ENCODE measurements at places on chromosomes 3 and 15.

DNA sequence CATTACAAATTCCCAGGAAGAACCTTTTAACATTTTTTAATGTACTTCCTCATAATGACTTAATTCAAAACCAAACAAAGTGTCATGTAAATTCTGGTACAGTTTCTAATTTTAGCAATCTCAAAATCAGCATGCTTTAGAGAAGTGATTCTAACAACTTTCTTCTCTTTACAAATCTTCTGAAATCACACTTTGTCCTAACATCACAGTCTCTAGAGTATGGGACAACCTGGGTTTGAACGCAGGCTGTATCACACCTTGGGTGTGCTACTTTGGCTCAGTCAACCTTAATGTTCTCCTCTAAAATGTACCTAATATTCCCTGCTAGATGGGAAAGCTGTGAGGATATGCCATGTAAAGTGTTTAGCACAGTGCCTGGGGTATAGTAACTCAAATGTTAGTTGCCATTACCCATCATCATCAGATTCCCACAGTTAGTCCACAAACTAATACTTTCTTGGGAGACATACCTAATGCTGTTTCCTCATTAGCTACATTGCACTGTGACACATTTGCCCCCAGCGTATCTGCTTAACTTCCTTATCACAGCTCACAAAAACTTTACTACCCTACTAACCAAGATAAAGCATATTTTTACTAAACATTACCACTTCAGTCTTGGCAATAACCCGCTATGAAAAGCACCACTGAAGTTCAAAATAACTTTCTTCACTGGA is 3.1 kb downstream of the TSPAN3 start:
- DNase-seq = no peak

DNA sequence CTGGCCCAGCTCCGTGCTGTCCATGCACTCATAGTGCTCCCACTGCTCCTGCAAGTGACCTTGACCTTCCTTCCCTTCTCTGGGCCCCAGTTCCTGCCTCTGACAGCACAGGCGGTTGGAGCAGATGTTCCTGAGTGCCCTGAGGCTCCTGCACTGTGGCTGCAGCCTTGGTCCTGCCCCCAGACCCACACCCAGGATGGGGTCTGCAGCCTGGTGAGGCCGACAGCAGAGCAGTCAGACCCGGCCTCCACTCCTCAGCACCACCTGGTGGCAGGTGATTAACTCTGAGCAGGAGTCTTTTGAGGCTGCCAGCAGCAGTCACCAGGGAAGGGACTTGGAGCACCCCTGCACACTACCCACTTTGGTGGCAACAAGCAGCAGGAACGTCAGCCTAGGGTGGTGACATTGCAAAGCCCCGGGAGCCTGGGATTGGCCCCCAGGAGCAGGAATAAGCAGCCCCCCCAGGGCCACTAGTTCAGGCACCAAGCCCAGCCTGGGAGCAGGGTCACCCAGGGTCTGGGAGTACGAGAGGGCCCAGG is 64.6 kb downstream of the CYP11A1 start:
- DNase-seq = peak; percentile 87

- no peak for DNase-seq
These were observed 8.5 kb downstream of the SELENOT start for GRCh38 chr3:150611666-150612065.

DNA sequence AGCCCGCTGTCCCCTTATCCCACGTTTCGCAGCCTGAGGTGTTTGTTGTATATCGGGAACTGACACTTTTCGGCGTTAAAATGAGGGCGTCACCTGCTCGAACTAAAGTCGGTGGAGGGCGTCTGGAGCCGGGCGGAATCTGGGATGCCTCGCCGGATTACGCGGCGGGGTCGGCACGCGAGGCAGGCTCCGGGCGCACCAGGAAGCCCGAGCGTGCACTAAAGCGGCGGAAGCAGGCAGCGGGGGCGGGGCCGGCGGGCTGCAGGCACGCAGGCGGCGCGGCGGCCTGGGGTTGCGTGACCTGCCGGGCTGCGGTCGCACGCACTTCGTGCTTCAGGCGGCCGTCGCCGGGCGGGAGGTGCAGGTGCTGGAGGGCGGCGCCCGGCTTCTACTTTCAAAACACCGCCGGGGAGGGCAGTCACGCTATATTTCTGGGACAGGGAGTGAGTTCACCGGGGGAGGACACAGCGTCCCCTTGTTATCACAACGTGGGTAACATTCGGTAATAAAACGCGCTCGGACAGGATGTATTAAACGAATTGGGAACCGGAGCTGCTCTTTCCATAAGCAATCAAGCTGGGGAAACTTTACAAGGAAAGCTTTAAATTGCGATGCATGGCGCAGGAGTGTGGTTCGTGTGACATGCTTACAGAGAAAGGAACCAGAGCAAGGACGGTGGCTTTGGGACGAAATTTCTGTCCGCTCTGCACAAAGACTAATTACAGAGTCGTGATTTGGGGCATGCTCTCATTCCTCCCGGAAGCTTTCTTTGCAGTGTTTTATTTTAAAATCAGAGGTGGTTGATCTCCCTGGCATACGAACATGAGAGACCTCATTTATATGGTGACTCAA is 9.1 kb upstream of the LEKR1 start:
- DNase-seq = peak; percentile 88

DNA sequence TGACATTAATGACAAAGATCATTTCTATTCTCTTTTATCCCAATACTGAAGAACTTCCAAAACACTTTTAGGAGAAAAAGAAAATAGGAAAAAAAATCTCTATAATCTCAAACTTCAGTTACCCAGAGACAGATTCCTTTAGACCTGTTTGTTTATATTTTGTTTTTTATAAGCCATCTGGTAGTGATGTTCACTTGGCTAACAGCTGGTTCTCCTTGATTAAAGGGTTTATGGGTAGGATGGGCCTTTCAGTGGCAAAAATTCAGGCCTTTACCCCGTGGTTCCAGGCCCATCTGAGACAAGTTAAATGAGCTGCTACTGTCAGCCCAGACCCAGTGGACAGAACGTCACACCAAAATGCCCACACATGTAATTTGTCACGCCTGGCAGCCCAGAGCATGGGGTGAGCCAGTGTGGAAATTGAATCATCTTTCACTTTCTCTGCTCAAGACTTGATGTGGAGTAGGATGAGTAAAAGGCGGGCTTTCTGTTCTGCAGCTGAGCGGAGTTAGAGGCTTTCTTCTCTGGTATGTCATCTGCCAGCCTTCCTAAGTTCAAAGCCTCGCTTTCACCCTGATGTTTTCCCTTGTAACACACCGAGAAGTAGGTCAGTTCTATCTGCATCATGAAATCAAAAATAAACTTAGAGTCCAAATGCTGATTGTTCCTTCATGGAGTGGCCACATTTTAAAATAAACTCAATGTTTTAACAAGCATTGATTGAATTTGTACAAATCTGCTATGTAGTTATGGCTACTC is 62.5 kb upstream of the SKOR1 start:
- DNase-seq = no peak

DNA sequence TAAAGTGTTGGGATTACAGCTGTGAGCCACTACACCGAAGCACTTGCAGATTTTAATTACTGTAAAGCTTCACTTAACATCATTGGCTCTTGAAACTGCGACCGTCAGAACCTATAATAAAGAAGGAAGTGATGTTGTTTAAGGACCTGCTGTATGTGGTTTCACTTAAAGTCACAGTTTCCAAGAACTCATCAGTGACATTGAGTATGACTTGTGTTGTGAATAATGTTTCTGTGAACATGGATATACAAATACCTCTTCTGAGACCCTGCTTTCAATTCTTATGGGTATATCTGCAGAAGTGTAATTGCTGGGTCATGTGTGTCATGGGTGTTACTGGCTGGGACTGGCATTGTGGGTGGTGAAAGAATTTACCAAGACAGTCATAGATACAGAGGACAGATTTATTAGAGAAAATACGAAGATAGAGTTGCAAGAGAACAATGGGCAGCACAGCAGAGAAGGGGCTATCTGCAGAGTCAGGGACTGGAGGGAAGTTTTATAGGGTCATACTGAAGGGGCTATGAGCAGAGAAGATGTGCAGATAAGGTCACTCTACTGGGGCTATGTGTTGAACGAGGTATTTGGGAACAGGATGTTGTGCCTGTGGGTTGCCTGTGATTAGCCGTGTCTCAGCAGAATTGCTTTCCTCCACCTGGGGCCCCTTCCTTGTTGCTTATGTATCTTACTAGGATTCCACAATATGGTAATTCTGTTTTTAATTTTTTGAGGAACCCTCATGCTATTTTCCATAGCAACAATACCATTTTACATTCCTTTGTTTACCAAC is 4.5 kb downstream of the NDUFB5 start:
- DNase-seq = no peak

DNA sequence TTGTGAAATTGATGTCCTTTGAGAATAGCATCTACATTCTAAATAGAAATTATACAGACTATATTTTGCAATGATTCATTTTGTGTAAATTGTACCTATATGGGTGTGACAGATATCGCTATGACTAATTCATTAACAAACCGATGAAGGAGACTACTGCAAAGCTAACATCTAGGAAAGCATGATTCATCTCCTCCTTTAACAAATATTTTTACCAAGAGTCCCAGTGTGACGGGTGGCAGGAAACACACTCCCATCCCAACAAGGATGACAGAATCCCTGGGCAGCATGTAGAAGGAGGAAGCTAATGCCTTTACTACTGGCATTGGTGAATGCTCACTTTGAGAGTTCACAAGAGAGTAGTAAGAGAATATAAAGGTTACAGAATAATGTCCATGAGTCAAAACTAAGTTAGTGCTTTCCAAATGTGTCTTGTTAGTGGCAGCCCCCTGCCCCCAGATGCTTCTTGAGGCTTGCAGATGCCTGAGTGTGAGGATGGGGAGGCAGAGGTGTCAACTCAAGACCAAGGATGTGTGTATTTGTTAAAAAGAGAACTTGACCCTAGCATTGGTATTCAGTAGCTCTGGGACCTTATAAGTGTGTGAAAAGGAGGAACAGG is 180.6 kb downstream of the FMN1 start:
- no peak for DNase-seq

DNA sequence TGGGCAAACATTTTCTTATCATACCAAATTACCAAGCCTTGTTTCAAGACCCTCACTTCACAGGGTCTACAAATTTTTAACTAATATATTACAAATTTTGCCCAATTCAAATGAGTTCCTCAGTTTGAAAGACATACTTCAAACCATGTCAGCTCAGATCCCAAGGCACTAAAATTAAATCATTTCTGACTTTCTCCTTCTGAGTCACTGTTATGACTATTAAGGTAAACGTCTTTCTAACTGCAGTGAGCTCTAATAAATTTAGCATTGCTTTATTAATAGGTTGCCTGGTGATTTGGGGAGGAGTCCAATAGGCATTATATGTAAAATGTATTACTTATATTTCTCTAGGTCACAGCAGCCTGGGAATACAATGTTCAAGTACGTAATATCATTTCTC is 158.2 kb upstream of the ARHGEF26 start:
- no peak for DNase-seq

GRCh38 chr3:124385996-124386395 is 344.3 kb upstream of the UMPS start:
- DNase-seq = peak; percentile 40

DNA sequence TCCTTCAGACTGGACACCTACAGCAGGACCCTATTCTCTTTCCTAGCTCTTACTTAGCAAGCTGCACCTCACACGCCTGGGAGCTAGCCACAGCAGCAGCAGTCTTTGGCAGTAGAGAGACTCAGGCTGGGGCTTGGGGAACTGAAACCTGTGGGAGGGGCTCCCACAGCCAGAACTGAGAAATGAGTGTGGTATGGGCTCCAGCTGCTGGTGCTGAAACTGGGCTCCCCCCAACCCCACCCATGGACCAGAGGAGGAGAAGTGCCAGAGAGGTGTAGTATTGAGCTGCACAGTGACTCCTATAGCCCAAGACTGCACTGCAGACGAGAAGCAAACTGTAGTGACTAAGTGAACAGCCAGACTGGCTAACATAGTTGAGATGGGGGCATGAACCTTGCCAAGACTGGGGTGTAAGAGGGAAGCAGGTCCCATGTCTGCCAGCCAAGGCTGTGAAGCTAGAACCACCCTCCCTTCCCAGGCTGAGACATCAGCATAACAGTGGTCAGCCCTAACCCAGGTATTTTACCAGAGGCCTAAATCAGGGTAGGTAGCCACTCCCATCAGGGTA is 62.5 kb downstream of the MYO5A start:
- DNase-seq = peak; percentile 59

DNA sequence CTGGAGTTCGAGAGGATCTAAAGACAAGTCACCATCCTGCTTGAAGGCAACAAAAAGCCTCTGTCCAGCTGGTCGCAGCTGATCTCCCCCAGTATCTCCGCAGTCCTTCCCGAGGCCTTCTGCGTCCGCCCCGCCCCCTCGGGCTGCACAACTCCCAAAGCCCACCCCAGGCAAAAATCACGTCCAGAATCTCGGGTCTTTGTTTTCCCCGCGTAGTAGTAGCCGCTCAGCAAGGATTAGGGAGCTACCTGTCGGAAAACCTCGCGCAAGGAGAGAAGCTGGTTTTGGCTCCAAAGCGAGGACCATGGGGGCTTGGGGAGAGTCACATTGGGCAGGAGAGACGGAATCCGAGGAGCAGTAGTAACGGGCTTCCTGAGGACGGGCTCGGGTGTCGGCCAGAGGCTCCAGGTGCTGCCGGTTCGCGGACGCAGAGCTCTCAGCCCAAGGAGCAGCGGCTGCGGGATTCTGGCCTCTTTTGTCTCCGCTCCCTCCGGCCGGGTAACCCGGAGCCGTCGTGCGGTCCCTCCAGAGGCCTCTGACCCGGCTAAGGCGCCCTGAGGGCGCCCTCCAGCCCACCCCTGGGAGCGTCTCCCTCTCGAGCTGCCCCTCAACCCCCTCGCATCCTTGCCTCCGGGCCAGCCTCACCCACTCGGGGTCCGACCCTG is 401 bp downstream of the ZSCAN29 start:
- DNase-seq = peak; percentile 63

GRCh38 chr3:38005076-38006020 is 14.8 kb downstream of the VILL start:
- DNase-seq = no peak

DNA sequence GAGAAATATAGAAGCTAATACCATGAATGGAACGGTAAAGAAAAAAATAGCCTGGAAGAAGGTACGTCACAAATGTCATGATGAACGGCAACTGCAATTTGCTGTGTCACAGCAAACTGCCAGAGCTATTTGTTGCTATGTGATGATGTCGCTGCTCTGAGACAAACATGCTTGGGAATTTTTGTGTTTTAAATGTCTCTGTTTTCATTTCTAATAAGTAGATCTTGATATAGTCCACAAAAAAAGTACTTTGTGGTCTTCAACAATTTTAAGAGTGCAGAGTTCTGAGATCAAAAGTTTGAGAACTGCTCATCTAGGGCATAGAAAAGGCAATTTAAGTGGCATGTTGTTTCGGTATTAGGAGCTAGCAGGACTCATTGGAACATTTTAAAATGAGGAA is 4.3 kb upstream of the NR1D2 start:
- DNase-seq = no peak

GRCh38 chr15:34892963-34893591 is 76.5 kb downstream of the AQR start:
- no peak for DNase-seq

- DNase-seq = no peak
These were observed 12.4 kb downstream of the VILL start for GRCh38 chr3:38002940-38003339.

GRCh38 chr15:101488300-101489164 is 975 bp downstream of the PCSK6 start:
- DNase-seq = peak; percentile 47

- no peak for DNase-seq
These were observed 30.3 kb upstream of the CCNB2 start for GRCh38 chr15:59074607-59075006.

Data from ELF-1 (cell line).